Type B pancreatic cell (in vitro differentiated cells): ENCODE measurements at places on chromosomes 16 and 17. TPM values are rescaled to one million over a fixed set of nuclear protein-coding genes. Genes with fewer than 3 reads are reported as not detected.

DNA sequence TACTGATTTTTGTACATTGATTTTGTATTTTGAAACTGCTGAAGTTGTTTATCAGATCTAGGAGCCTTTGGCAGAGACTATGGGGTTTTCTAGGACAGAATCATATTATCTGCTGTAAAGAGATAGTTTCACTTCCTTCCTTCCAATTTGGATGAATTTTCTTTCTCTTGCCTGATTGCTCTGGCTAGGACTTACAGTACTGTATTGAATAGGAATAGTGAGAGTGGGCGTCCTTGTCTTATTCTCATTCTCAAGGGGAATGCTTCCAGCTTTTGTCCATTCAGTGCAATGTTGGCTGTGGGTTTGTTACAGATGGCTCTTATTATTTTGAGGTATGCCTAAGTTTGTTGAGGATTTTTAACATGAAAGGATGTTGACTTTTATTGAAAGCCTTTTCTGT lies 290.1 kb downstream of the MAP2K4 start:
- DNase-seq = no peak

The SPATA22 gene
- total RNA-seq = not detected in 2 replicates

The NKD1 gene
- 33.8 and 43.2 TPM in 2 replicates for total RNA-seq

DNA sequence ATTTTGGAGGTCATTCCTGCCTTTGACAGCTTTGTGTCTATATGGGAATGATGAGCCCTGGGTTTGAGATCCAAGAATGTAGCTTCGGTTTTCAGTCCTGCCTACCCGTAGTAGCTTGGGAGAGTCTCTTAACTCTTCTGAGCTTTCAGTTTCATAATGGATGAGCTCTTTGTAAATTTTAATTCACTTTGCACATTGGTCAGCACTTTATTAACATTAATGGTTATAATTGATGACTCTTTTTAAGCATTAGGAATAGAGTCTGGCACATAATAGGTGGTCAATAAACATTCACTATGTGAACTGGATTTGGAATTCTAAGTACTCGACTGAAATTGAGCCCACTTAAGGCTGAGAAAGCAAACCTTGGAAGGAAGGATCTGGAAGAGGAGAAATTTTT lies 17.3 kb downstream of the GPR139 start:
- DNase-seq = no peak

The MYH8 gene
- total RNA-seq = 0.05 and 0.68 TPM in 2 replicates

The TEX19 gene
- 0.14 TPM in 1 of 2 replicates, not detected in the other for total RNA-seq

DNA sequence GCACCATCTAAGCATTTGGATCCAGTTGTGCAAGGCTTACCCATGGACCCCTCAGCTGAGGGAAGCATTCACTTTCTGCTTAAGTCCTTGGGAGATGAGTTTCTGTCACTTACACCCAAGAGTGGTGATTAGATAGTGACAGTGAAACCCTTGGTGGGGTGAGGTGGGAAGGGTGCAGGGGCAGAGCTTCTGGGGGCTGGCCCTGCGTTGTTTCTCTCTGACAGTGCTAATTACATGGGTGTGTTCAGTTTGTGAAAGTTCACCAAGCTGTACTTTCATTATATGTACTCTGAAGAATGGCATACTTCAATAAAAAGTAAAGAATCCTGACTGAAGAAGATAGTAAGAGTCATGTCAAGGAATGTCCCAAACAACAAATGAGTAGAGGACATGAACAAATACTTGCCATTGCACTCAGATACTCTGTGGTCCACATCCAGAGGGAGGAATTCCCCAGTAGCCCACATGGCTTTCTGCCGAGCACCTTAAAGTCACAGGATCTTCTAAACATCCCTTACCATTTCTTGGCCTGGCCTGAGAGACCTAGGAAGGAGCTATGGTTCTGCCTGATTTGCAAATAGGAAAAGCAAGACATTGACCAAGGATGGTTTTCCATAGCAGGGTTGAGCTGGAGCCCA lies 8.4 kb downstream of the CHST6 start:
- no peak for DNase-seq

DNA sequence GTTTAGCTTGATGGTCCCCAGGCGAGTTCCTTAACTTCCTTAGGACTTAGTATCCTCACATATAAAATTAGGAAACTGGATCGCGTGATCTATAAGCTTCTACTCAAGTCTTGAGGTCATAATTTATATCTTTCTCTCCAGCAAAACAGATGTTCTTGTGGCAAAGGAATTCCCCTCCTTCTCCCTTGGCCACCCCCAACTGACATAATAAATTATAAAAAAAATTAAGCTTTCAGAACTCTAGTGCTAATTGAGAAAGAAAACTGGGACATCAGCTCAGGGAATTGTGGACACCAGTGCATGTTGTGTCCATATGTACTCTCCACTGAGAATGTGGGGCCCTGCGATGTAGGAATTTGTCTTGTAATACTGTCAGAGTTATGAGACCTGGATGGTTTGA lies 13.5 kb downstream of the GNAO1 start:
- no peak for DNase-seq

DNA sequence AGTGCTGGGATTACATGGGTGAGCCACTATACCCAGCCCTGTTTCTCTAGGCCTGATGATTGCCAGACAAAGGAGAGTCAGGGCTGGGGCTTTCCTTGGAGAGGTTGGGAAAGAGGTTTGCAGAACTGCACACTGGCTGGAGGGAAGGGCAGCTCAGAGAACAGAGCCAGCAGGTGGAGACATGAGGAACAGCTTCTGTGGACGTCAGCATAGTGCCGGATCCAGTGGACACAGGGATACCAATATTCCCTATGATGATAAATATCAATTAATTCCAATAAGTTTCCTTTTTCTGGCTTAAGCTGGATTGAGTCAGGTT lies 43.2 kb upstream of the SCNN1B start:
- DNase-seq = no peak

DNA sequence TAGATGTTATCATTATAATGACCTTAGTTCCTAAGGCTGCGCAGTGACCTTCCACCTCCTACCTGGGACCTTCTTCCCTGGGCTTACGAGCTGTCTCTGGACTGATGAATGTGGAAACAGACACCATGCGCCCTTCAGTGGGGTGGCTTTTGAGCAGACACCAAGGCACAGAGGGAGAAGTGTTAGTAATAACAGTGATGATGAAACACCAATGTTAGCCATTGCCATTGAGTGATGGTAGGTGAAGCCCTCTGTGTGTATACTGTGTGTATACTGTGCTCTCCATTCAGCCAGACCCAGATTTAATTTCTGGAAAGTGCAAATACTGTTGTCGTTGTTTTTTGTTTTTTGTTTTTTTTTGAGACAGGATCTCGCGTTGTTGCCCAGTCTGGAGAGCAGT lies 44.5 kb downstream of the CLEC16A start:
- DNase-seq = no peak

DNA sequence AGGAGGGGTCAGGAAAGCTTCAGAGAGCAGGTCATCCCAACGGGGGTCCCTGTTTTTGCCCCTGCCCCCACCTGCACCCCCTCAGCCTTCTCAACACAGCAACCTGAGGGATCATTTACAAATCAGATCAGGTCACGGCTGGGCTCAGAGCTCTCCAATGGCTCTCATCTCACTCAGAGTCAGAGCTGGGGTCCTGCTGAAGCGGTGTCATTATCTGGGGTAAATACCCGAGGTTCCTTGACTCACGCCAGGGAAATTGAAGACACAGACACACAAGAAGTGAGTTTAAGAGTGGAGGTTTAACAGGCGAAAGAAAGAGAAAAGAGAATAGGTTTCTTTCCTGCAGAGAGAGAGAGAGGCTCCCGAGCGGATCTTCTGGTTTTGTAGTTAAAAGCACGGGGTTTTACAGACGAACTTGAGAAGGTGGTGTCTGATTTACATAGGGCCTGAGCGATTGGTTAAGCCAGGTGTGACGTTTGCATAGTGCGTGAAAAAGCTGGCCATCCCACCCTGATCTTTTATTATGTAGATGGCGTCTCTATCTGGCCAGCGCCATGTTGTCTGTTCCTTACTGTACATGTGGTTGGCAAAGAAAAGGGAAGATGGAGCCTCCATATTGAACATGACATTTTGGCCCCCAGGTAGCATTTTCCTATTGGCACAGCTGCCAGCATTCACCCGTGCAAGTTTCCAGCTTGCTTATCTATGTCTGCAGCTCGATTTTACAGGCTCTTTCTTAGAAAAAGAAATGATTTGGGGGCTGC lies 51.4 kb downstream of the WSB1 start:
- DNase-seq = no peak
